ENCODE measurements at places on chromosomes 13 and 19.

GRCh38 chr13:36090592-36090991 is 40.6 kb downstream of the DCLK1 start:
- DNase-seq: no peak

DNA sequence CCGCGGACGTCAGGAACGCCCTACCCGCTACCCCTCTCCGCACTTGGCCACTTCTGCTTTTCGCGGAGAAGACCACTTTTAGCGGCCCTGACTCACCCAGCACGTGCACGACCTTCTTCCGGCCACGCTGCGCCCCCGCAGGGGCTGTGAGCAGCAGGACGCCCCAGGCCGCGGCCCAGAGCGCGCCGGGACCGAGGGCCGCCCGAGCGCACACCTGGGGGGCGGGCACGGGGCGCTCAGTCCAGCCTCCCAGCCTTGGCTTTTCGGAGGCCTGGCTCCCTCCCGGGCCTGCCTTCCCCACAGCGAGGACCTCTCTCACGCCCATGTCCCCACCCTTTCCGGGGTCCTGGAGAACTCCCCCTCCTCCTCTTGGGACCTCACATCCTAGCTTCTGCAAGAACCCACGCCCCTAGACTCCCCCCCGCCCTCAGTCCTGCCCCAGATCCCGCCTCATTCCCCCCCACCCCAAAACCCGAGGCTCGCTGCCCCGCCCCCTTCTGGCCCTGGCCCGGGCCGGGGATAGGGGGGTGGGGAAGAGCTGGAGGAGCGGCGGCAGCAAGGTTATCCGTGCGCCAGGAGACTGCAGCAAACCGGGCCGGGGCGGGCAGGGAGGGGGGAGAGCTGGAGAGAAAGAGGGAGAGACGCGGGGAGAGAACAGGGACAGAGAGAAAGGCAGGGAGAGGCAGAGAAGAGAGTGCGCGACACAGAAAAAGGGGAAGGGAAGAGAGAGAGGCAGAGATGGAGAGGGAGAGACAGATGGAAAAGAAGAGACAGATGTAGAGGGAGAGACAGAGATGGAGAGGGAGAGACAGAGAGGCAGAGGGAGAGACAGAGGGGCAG is 11.5 kb downstream of the TM6SF2 start:
- DNase-seq: no peak

DNA sequence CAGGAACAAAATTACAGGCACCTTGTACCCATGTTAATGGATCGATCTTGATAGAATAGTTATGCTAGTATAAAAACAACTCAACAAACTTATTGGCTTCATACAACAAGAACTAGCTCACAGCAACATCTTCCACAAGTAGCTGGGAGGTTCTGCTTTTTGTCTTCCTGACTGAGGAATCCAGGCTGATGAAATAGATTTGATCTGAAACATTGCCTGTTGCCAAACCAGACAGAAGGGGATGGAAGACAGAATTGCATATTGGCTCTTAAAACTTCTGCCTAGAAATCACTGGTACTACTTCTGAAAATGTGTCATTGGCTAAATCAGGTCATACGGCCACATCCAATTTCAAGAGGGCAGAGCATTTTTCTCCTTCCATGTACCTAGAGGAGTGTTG is 267.3 kb downstream of the RFC3 start:
- no peak for DNase-seq

- DNase-seq: peak; percentile 59
Measured at GRCh38 chr13:110561344-110562035, at the start of gene RAB20. Gene RAB20, minus strand, starts transcription at chr13:110561722. Its CDS starts 203 bp downstream, at chr13:110561519.

- no peak for DNase-seq
Measured at GRCh38 chr13:48497669-48498068, 35.2 kb downstream of the RCBTB2 start.

GRCh38 chr13:26280295-26280694 is 26.4 kb downstream of the CDK8 start:
- DNase-seq: no peak

DNA sequence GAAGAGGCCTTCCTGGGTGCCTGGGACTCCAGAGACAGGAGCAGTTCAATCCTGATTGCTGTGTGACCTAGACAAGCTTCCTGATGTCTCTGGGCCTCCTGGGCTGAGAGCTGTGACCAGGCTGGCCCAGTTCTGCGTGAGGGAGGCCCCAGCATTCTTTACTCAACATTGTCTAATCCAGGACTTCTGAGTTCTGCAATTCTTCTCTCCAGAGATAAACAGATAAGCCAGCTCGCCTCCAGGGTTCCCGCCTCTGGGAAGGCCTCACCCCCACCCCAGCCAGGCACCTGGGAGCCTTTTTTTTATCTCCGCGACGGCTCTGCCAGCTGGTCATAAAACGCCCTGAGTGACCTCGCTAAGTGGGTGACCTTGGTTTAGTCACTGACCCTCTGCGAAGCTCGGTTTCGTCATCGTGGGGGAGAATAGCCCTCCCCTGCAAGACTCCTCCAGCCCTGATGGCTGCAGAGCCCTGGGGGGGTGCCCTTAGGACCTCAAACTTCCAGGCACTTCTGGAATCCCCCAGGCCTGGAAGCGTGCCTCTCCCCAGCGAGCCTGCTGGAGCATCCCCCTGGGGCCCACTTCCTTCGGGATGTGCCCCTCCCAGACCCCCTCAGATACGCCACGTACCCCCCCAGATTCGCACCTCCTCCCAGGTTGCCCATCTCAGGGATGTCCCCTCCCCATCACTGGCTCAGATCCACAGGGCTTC is 1.9 kb downstream of the SULT2B1 start:
- DNase-seq: no peak

DNA sequence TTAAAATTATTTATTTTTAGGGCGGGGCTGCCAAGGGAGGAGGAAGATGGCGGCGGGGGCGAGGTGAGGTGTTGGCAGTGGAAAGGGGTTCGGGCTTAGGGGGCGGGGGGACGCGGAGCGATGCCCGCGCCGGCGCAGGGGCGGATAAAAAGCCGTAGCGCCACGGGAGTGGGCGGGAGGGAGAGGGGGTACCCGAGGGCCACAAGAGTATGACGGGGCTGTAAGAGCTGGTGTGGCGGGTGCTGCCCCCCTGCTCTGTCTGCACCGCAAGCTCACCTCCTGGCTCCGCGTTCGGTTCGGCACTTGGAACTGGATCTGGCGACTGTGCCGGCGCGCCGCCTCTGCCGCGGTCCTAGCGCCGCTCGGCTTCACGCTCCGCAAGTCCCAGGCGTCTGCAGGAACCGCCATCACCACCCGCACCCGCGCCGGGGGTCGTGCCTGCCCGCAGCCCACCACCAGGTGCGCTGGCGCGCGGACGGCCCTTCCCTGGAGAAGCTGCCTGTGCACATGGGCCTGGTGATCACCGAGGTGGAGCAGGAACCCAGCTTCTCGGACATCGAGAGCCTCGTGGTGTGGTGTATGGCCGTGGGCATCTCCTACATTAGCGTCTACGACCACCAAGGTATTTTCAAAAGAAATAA is 265.2 kb upstream of the SGCG start:
- no peak for DNase-seq

DNA sequence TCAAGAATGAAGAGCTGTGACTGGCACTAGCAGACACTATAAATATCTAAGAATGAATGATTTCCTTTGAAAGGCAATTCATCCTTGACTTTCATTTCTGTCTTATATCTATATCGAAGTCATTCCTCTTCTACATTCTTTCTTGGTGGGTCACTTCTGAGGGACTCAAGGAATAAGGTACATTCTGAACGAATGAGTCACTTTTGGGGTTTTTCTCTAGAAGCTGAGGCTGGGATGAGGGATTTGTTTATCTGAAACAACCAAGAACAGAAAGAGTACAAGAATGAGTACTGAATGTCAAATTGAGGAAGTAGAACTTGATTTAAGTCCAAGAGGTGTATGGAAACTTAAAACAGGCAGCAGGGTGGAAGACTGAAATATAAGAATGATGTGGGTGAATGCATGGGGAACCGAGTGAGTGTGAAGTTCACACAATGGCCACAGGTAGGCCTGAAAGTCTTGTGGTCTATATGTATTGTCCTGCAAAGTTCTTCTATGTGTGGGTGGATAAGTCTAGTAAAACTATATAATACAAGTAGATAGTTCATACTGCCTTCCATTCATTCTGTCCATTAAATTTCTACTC is 343.9 kb downstream of the OXGR1 start:
- DNase-seq: no peak

DNA sequence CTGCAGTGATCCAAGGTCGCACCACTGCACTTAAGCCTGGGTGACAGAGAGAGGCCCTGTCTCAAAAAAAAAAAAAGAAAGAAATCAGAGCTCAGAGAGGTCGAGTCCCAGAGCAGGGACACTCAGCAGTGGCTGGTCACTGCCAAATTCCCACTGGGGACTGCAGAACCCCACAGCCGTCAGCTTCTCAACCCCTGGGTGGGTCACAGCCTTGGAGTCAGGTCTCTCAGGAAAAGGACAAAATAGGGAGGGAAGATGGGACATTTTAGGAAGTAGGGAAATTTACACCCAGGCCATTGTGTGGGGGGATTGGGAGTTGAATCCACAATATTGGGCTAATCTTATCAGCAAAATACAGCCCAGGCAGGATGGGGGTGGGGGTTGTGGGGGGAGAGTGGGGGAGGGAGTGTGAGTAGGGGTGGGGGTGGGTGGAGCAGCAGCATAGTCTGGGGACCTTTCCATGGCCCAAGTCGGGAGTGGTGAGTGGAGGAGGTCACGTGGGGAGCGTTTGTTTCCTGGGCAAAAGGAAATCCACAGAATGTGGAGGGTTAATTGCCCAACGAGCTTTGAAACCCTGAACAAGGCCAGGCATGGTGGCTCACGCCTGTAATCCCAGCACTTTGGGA is 5.0 kb upstream of the CCDC194 start:
- DNase-seq: no peak

- DNase-seq: no peak
Measured at GRCh38 chr13:111977179-111977506, 89.8 kb upstream of the SOX1 start.

DNA sequence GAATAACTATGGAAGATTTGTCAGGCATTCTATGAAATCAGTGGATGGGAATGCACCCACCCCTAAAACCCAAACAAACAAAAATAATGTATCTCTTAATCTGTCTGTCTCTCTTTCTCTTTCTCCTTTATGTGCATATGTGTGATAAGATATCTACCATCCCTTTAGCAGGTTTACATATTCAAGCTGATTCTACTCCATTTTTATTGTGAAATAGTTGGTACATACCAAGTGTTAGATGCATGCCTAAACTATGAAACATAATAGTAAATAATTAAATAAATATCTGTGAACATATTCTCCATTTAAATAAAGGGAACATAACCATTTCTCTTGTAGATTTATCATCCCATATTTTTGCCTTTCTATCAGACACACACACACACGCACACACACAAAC is 121.8 kb upstream of the PCDH9 start:
- no peak for DNase-seq

DNA sequence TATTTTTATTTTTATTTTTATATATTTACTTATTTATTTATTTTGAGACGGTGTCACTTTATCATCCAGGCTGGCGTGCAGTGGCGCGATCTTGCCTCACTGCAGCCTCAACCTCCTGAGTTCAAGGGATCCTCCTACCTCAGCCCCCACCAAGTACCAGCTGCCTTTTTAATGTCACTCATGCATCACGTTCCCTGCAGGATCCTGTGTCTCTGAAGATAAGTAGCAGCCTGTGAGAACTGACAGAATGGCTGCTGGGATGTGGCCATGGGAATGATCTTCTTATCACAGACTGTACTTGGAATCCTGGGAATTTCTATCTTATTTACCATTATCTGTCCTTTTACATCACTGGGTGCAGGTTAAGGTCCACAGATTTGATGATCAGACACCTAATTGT is 9.2 kb upstream of the ZNF761 start:
- no peak for DNase-seq

DNA sequence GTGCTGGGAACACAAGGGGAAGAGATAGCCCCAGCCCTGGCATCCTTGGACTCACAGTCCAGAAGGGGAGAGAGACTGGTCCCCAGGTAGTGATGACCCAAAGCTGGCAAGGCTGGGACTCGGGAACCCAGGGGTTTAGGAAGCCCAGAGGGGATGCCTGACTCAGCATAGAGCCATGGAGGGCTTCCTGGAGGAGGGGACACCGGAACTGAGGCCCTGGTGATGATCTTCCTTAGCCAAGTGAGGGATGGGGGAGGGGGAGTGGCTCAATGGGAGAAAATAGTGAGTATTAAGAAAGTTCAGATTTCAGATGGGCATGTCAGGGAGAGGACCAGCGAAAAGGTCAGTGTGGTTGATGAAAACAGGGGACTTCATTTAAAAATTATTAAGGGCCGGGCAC is 26.8 kb downstream of the EXOC3L2 start:
- no peak for DNase-seq

DNA sequence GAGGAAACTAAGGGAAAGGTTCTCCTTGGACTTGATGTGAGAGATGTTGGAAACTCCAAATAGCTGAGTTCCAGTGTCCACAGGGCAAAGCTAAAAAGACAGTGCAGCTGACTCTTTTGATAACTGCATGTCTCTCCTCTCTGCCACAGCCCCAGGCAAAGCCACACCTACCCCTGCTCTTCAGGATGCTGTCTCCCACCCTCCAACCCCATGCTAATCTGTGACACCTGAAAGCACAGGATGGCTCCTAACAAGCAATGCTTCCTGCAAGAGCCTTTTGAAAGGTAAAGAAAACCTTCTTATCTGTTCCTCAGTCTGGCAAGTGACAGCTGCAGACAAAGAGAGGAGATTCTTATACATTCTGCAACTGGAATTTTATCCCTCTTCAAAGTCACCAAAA is 14.5 kb downstream of the SLC46A3 start:
- DNase-seq: no peak

GRCh38 chr19:18662972-18663732 is 20.3 kb upstream of the CRTC1 start:
- DNase-seq: no peak

DNA sequence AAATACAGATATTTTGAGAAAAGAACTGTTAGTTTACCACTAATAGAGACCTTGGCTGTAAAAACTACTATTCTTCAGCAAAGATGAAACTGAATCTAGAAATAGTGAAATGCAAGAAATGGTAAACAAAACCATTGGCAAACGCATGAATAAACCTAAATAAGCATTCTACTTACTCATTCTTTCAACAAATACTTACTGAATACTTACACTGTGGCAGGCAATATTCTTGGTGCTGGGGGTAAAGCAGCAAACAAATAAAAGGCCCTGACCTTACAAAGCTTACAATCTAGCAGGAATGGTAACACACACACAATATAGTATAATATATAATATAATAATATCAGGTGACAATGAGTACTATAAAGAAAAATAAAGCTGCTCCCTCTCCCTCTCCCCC is 38.7 kb downstream of the KATNAL1 start:
- DNase-seq: no peak

GRCh38 chr13:63149375-63149774 is 1733.7 kb upstream of the PCDH20 start:
- no peak for DNase-seq
